NCI-H1048 (cell line): ENCODE measurements at places on chromosomes 7 and 10.

DNA sequence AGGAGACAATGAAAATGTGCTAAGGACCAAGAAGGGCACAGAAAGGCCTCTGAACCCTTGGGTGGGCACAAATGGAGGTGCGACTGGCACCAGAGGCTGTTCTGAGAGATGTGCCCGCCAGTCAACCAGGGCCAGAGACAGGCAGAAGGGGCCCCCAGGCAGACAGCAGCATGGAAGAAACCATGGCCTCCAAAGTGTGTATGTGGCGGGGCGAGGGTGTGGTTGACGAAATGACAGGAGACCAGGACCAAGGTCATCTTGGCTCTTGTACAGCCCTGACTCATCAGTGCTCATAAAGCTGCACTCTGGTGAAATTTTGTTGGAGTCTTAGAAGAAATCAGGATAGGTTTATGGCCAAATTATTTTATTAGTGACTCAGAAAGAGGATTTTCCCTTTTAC lies 4.0 kb upstream of the MRPS24 start:
- no peak for DNase-seq

DNA sequence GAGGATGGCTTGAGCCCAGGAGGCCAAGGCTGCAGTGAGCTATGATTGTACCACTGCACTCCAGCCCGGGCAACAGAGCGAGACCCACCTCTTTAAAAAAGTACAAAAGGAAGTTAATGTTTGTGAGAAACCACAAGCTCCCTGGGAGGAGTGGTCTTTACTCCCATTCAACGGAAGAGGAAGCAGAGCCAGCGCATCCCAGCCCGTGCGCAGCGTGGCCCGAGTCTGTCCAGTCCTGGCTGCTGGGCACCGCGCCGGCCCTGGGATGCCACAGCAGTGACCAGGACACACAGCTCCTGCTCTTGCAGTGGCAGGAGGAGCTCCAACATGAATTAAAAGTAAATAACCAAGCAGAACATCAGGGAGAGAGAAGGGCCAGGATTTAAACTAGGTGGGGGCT lies 68.4 kb downstream of the ELFN1 start:
- no peak for DNase-seq

DNA sequence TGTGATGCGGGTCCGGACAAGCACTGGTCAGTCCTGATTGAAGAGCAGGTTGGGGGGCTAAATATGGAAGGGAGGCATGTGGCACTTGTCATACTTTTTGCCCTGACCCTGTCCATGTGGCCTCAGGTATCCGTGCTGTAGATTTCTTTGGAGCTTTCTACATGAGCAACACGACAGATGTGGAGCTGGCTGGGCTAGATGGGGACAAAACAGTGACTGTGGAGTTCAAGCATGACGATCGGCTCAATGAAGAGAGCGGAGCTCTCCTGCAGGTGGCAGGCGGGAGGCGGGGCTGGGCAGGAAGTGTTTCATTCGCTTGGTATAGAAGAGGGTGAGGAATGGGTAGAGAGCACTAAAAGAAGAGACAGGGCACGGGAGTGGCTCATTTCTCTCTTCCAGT lies 13.0 kb upstream of the CHCHD1 start:
- no peak for DNase-seq

DNA sequence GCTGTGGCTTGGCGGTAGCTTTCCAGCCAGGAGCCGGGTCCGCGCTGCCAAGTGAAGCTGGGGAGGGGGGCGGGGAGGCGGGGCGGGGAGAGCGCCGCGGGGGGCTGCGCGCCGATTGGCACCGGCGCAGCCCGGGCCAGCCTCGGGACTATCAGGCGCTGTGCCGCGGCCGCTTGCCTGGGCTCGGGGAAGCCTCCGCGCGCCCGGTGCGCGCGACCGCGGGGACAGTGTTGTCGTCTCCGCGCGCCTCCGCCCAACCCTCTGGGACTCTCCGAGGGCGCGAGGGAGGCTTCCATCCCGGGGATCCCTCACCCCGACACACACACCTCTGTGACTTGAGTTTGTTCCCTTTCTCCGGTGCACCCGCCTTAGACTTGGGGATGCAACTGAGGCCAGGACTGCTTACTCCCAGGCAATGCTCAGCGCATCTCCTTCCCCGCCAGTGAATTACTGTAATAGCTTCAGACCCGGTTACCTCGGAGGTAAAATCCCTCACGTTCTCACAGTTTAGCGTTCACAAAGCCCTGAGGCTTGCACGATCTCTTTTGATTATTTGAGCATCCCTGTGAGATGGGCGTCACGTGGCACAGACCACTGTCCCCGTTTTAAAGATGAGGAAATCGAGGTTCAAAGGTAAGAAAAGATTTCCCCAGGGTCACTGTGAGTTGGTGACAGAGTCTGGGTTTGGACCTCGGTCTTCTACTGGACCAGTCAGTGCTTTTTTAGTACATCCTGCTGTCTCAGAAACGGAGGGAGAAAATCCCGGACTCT lies at the start of gene NKX1-2:
NKX1-2 (minus strand) TSS at position 24 of the 771 bp plus-strand sequence. CDS start 92 bp downstream, outside the sequence.
- DNase-seq: no peak

- DNase-seq: no peak
Observed at GRCh38 chr7:157793973-157794745, 457.4 kb downstream of the DNAJB6 start.

DNA sequence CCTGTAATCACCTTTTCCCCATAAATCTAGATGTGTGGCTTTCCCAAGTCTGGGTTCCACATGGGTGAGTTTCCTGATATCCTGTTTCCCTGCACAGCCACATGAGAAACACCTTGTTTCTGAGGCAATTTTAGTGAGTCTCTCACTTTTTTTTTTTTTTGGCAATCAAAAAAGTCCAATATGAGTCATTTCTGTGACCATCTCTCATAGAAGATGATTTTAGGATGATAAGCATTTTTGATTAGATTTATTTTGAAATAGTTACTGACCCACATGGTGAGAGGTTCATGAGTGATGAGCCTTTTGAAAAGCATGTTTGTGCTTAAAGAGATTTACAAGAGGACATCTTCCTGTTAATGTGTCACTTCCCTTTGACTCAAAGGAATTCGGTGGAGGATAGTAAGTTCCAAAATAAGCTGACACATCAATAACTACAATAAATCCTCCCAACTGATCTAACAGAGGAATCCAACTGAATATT lies 464.0 kb downstream of the INHBA start:
- DNase-seq: no peak

GRCh38 chr10:10368951-10369576 lies 648.6 kb upstream of the CELF2 start:
- DNase-seq: no peak

DNA sequence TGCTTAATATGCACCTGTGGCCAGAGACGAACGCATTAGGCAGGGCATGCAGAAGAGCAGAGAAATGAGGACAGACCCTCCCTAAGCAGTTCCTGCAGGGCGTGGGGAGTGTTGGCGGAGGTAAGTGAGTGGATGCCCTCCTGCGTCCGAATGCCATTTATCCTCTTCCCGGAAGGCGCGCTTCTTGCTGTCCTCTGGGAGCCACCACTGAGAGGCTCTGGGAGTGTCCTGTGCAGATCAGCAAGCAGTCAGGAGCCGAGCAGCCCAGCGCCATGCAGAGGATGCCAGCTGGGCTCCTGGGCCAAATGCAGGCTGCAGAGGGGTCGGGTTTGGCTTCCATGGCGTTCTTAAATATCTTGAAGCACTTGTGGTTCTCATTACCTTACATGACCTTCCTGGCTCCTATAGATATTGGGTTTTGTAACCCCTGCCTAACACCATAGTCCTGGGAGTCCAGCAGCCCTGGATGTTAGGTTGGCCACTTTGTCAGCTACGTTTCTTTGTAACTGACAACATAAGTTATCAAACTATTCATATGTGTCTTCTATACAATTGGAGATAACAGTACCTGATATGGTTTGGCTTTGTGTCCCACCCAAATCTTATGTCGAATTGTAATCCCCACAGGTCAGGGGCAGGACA lies 30.0 kb upstream of the SLIT1 start:
- no peak for DNase-seq

DNA sequence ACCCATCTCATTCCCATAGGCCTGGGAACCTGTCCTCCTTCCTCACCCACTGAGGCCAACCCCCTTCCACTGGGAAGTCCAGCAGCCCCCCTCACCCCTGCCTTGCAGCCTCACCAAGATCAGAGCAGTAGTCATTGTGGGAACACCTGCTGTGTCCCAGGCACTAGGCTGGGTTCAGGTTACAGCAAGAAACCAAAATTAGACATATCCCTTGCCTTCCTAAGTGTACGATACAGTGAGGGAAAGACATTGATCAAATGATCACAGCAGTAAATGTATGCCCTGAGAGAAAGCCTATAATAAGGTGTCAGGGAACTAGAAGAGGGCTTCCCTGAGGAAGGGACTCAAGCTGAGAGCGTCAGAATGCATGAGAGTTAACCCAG lies 17.0 kb upstream of the C10orf105 start:
- DNase-seq: no peak

- no peak for DNase-seq
Observed at GRCh38 chr10:95531058-95531809, 29.9 kb downstream of the SORBS1 start.

GRCh38 chr10:79193694-79194382 lies 125.1 kb downstream of the ZMIZ1 start:
- DNase-seq: no peak

DNA sequence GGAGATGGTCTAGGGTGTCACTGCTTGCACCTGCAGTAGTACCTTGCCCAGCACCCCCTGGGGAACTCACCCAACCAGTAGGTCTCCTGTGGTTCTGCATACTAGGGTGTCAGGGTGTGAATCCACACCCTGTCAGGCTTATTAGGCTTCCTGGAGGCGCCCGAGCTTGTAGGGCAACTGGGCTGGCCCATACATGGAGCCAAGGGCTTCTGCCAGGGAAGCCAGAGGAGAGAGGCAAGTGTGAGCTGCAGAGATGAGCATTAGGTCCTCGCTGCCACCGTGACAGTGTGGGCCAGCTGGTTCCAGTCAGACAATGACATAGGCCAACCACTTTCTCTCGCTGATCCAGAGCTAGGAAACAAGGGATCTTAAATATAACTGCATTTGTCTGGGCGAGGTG lies 11.2 kb downstream of the MXI1 start:
- no peak for DNase-seq

DNA sequence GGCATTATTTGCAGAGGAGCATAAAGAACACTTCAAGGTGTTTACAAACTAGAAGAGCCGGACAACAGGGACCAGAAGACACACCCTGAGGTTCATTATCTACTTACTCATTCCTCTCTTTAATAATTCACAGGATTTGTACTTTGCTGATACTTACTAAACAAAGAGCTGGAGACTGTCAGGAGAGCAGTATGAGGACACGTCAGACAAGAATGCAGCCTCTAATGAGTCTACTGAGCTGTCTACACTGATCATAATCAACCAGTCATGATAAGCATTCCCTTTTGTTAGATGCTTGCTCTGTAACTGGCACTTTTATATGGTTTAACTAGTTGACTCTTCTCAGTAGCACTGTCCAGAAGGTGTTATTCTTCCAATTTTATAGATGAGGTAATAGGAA lies 243.3 kb upstream of the CDC14C start:
- no peak for DNase-seq

GRCh38 chr7:122515404-122515803 lies 183.5 kb downstream of the RNF133 start:
- DNase-seq: no peak

DNA sequence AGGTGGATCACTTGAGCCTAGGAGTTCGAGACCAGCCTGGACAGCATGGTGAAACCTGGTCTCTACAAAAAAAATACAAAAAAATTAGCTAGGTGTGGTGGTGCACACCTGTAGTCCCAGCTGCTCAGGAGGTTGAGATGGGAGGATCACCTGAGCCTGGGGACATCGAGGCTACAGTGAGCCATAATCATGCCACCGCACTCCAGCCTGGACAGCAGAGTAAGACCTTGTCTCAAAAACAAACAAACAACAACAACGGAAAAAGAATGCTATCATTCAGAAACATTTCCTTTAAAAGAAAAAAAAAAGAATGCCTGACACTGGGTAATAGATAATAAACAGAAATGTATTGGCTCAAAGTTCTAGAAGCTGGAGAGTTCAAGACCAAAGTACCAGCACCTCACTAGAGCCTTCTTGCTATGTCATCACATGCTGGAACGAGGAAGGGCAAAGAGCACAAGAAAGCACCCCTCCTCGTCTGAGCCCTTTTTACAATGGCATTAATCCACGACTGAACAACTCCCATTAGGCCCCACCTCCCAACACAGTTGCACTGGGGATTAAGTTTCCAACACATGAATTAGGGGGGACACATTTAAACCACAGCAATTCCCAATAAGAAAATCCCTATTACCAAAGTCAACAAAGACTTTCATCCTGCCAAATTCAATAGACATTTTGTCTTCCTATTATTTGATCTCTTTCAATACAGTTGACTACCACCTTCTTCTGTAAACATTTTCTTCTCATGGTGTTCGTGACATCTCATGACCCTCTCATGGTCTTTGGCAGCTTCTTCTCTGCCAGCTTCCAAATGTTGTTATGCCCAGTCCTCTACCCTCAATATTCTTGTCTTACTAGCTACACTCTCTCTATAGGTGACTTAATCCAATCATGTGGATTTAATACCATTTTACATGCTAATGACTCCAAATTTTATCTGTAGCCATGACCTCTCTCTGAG lies 20.0 kb downstream of the AKR1D1 start:
- DNase-seq: no peak

DNA sequence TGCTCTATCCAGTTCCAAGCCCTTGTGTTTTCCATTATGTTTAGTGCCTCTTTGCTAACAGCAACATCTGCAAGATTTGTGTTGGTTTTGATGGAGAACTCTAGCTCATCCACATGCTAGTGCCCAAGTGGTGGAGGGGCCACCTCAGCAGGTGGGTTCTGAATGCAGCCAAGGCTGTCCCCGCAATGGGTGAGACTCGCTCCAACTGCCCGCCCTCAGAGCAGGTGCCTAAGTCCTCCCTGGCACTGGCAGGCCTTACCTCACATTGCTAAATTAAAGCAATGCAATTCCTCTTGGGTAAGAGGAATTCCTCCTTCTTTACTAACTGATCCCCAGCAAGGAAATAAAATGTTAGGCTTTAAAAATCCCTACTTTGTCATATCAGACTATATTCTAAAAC lies 146.8 kb downstream of the ADCY1 start:
- DNase-seq: no peak

- no peak for DNase-seq
Observed at GRCh38 chr10:88657901-88658300, 6.3 kb upstream of the LIPF start.

GRCh38 chr7:137592232-137592896 lies 248.8 kb upstream of the PTN start:
- no peak for DNase-seq
